Fibroblast of the aortic adventitia (primary cell): ENCODE measurements at places on chromosomes 3 and 15. TPM values are rescaled to one million over a fixed set of nuclear protein-coding genes. Genes with fewer than 3 reads are reported as not detected.

PIF1 gene
- total RNA-seq = 2.0 and 7.4 TPM in 2 replicates

- DNase-seq = no peak
These were observed 113.3 kb downstream of the IQSEC1 start for GRCh38 chr3:12959838-12960378.

- no peak for DNase-seq
These were observed 91.1 kb upstream of the LRRN1 start for GRCh38 chr3:3707858-3708768.

GRCh38 chr15:39502082-39502447 lies 78.8 kb upstream of the THBS1 start:
- DNase-seq = no peak

DNA sequence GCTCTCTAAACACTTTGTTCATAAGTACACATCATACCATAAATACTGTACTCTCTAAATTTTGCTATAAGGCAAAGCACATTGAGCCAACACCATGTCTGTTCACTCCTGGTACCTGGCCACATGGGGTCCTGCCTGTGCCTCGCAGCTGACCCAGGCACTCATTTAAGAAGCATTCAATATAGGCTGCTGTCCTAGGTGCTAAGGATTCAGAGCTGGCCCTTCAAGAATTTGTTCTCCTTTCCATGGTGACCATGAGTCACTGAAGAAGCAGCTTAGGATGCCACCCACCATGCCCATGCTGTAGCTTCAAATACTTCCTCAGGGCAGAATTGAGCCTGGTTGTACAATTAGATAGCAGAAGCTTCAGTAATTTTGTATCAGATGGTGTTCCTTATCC lies 119.2 kb upstream of the ZBED2 start:
- peak; percentile 39 for DNase-seq

DNA sequence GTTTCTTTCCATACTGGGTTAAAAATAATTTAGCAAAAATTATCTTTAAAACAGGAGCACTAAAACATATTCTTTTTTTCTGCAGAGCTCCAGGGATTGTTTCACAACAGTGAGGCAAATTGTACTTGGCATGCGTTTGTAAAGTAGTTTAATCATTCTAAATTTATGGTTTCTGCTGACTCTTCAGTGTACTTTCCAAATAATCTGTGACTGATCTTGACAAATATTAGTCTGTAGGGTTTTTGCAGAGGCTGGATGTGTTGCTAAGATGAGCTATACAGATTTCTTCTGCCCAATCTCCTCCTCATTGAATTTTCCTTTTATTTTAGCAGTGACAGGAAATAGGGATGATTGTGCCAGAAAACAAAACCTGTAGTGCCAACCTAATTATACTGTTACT lies 328.0 kb upstream of the MANF start:
- no peak for DNase-seq

GRCh38 chr15:100725121-100726069 lies 123.0 kb downstream of the ASB7 start:
- peak; percentile 73 for DNase-seq
